ENCODE measurements at places on chromosomes 5 and 9. TPM values are rescaled to one million over a fixed set of nuclear protein-coding genes. Genes with fewer than 3 reads are reported as not detected.

The RANBP17 gene
- total RNA-seq, result 31.8 TPM

The FRMD3 gene
- total RNA-seq, result 0.12 TPM

The TRAF1 gene
- total RNA-seq, result 1.3 TPM

The AGPAT2 gene
- 77.1 TPM for total RNA-seq

The PCDHB14 gene
- total RNA-seq, result 0.44 TPM

The LHX6 gene
- total RNA-seq, result 7.6 TPM

The ADAMTSL1 gene
- not detected for total RNA-seq

All from Caco-2 (cell line).